Left kidney (tissue), 8 donors: ENCODE measurements at places on chromosomes 3 and 15. TPM values are rescaled to one million over a fixed set of nuclear protein-coding genes. Genes with fewer than 3 reads are reported as not detected.

GUCA1C gene
- 0.52 TPM for polyA plus RNA-seq

MEGF11 gene
- polyA plus RNA-seq = 3.9 TPM

HYKK gene
- 10.3 TPM for polyA plus RNA-seq

PLOD2 gene
- polyA plus RNA-seq = 171 TPM

ATP13A5 gene
- 0.22 TPM for polyA plus RNA-seq

DZIP1L gene
- 26.7 TPM for polyA plus RNA-seq

RTP1 gene
- not detected for polyA plus RNA-seq

NR1I2 gene
- polyA plus RNA-seq = 0.78 TPM

ARL13B gene
- polyA plus RNA-seq = 21.4 TPM

TP63 gene
- polyA plus RNA-seq = 1.6 TPM

CCNB2 gene
- 61.4 TPM for polyA plus RNA-seq

DNA sequence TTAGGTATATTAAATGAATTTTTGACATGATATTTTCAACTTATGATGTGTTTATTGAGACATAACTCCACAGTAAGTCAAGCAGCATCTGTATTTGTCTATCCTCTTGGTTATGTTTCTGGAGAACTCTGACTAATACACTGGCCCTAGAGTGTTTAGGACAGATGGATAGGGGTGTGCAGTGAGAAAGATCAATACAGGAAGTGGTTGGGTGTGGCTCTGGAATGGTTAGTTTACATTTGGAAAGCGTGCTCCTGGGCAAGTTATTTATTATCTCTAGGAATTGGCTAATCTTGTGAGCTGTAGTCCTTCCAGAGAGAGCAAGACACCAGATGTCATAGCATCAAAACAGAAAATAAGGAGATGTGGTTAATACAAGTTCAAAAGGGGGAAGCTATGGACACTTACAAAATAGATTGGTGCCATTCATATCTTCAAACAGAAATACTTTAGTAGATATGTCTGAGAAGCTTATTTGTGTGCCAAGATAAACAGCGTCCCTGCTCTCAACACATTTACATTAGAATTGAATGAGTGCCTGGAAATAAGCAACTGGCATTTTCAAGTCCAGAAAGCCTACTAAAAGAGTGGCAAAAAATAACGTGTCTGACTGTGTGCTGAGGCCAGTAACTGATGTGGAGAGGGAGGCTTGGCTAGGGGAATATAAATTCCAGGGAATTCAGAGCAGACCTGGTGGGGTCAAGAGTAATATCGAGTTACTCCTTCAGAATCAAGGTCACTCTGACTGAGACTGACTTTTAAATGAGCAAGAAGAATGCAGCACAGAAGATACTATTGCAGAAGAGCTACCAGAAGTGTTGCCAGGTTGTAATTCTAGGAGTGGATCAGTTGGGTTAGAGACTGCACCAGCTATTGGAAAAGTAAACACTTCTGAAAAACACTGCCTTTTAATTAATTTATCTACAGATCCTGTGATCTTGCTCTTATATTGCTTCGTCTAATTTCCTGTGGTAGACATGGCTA, 33.4 kb upstream of the PLAAT1 start:
- DNase-seq = no peak

GRCh38 chr3:63779227-63779626, 39.9 kb upstream of the C3orf49 start:
- no peak for DNase-seq

GRCh38 chr3:55118451-55118850, 190.6 kb upstream of the LRTM1 start:
- DNase-seq = no peak

GRCh38 chr15:57820119-57820518, 113.6 kb downstream of the POLR2M start:
- no peak for DNase-seq

GRCh38 chr3:12461097-12461649, 23.1 kb upstream of the TSEN2 start:
- no peak for DNase-seq

GRCh38 chr3:32261545-32261944, 23.1 kb downstream of the CMTM8 start:
- DNase-seq = no peak

GRCh38 chr15:52257734-52258062, 37.9 kb downstream of the MYO5C start:
- no peak for DNase-seq

- DNase-seq = no peak
Observed at GRCh38 chr15:88323976-88324740, 67.6 kb upstream of the NTRK3 start.

DNA sequence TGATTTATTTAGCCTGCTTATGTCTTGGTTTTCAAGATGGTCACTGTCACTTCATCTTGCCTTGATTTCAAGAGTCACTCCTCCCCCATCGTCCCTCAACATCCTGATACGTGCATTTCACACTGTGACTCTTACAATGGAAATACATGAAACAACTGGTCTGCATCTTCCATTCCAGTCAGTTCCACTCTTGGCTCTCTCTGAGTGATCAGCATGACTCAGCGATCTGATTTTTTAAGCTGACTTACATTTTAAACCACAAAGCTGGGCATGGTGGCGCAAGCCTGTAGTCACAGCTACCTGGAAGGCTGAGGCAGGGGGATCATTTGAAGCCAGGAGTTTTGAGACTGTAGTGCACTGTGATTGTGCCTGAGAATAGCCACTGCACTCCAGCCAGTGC, 271.2 kb upstream of the ROPN1 start:
- DNase-seq = no peak

- DNase-seq = no peak
Observed at GRCh38 chr15:41503669-41504010, 10.0 kb downstream of the ITPKA start.

- DNase-seq = no peak
Observed at GRCh38 chr3:194369522-194370279, at the start of gene LRRC15. LRRC15 (minus strand) TSS chr3:194369743; CDS start chr3:194361043, 8,700 bp downstream.

GRCh38 chr3:183953471-183954070, 64.1 kb downstream of the ABCC5 start:
- DNase-seq = no peak

- no peak for DNase-seq
Observed at GRCh38 chr3:46284981-46285683, 42.9 kb downstream of the CCR3 start.

DNA sequence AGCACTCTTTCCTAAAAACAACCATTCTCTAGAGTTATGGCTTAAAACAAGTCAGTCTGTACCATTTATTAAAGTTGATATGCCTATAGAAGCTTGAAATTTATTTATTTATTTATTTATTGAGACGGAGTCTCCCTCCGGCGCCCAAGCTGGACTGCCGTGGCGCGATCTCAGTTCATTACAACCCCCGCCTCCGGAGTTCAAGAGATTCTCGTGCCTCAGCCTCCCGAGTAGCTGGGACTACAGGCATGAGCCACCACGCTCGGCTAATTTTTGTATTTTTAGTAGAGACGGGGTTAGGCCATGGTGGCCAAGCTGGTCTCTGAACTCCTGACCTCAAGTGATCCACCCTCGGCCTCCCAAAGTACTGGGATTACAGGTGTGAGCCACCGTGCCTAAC, 1.5 kb upstream of the TTC14 start:
- no peak for DNase-seq

GRCh38 chr3:154614601-154615000, 184.6 kb upstream of the GPR149 start:
- DNase-seq = no peak

GRCh38 chr3:168803536-168803935, 707.8 kb upstream of the GOLIM4 start:
- no peak for DNase-seq

DNA sequence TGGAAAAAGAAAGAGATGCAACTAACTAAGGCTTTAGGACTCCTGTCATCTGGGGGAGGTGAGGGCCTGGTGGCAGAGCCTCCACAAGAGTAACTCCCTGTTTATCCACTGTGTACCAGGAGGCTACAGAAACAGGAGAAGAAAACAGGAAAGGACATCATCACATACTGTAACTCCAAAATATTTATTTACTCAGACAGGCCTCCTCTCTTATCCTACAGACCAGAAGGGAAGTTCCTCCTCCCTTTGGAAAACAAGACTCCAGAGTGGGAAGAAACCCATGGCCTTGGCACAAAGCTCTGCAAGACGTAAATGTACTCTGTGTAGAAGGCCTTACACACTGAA, 40.1 kb upstream of the AKAP13 start:
- DNase-seq = no peak

GRCh38 chr3:114111060-114111770, 54.7 kb downstream of the QTRT2 start:
- DNase-seq = no peak

- DNase-seq = no peak
Observed at GRCh38 chr3:50708620-50709019, 33.9 kb downstream of the DOCK3 start.

GRCh38 chr15:25406846-25407245, 32.0 kb downstream of the UBE3A start:
- DNase-seq = no peak

- DNase-seq = no peak
Observed at GRCh38 chr3:179681492-179682263, 28.8 kb downstream of the USP13 start.

GRCh38 chr3:19877656-19878055, 56.4 kb downstream of the EFHB start:
- DNase-seq = no peak

DNA sequence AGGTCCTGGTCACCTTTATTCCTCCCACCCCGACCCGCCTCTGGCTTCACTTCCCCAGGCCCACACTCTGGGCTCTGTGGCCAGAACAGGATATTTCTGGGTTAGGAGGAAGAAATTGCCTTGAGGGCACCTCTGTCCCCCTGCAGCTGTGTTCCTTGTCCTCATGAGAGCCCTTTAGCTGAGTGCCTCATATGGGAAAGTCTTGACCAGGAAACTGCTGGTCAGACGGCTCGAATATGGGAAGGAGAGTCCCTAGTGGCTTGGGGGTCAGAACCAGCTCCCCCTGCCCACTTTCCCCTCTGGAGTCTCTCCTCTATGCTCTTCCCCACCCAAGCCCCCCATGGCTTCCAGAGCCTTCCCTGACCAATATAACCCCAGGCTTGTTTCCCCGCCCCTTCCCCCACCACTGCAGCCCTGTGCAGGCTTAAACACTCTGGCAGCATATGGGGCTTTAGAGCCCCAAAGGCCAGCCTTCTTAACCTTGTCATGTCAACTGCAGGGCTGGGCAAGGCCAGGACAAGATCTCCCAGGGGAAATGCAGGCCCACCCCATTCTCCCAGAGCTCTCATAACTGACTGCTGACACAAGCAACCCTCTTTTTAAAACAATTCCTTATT, 36.4 kb downstream of the SEC22C start:
- DNase-seq = no peak

DNA sequence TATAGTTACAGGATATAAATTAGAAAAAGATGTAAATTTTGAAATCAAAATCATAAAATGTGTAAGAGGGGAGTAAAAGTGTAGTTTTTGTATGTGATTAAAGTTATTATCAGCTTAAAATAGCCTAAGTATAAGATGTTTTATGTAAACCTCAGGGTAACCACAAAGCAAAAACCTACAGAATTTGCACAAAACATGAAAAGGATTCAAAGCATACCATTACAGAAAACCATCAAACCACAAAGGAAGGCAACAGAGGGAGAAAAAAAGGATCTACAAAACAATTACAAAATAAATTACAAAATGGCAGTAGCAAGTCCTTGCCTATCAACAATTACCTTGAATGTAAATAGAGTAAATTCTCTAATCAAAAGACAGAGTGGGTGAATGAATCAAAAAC, 36.7 kb upstream of the MYLK start:
- no peak for DNase-seq

DNA sequence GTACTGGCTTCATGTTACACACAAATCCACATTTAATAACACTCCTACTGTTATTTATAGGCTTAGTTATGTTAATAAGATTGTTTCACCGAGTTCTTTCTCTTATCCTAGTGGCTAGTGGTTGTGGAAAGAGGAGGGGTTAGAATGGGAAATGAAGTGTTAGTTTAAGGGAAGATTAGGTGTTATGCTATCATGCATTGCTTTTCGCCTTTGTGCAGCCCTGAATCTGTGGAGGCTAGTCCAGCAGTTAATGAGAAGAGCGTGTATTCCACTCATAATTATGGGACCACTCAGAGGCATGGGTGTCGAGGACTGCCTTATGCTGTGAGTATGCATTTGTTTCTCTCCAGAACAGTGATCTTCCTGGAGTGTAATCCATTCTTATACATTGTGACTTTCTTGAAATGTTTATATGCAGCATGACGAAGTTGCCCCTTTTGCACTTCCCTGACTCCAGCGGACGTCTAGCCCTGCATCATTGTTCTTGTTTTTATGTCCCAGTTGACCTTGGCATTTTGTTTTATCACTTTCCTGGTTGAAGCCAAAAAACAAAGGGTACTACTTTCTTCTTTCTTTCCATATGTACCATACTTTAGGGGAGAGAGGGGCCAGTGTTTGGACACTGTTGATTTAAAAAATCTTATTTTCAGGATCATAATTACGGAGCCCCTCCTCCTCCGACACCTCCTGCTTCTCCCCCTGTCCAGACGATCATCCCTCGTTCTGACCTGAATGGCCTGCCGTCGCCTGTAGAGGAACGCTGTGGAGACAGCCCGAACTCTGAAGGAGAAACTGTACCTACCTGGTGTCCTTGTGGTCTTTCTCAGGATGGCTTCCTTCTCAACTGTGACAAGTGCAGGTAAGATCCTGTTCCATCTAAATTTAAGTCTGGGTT, 36.5 kb downstream of the SETD5 start:
- DNase-seq = no peak

- DNase-seq = no peak
Observed at GRCh38 chr3:27713435-27714145, 8.5 kb downstream of the EOMES start.

DNA sequence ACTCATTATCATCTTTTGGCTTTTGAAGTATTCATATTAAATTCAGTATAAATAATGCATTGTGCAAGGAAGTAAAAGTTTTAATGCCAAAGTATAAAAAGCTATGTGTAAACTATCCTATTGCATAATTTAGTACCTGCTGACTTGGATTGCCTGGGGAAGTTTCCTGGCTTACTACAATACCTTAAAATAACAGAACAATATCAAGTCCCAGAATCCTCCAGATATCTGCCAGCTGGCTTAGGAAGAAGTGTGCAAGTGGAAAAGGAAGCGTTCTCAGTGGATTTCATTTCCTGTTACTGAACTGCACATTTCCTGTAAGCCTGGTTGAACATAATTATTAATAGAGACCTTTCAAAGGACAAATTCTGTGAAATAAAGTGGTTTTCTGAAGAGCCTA, 236.7 kb downstream of the ADAMTSL3 start:
- no peak for DNase-seq

DNA sequence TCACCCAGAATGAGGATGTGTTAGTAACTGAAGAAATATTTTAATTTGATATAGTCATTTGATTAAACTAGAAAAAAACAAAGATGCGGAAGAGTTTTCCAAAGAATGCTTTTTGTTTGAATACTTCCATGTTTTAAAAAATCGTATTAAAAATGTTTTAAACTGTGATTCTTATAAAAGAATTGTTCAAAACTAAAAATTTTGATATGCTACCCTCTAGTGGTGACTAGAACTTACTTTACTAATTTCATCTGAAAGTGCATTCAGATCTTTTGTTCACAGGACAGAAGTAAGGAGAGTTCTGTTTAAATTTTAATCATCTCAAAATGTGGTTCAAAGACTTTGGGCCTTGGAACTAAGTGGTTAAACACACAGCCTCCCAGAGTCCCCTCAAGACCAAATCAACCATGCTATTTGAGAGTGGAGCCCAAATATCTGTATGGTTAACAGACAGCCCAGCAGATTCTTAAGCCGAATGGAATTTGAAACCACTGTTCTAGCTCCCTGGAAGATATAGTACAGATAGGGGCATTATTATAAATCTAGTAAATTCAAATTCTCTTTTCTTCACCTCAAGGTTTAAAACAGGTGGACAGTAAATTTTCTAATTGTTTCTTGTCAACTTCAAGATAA, 45.2 kb upstream of the SYNPR start:
- DNase-seq = no peak
